ENCODE measurements at places on chromosomes 2 and 18.

GRCh38 chr18:58624011-58624410 lies 4.9 kb downstream of the ALPK2 start:
- DNase-seq = no peak

DNA sequence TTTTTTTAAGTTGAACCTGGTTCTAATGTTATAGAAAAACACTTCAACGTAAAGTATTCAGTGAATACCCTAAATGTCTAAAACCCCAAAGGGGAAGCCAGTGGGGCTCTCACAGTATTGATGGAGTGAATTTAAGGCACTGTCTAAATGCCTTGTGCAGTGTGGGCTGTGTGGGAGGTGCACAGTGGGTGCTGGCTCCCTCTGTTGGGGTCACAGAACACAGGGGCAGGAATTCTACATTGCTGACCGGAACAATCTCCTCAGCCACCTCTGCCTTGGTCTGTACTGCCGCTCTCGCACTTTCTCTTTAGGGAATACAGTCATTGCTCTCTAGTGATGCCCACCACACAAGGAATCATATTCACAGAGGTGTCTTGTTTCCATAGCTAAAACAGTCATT lies 45.4 kb downstream of the SPRED2 start:
- no peak for DNase-seq

DNA sequence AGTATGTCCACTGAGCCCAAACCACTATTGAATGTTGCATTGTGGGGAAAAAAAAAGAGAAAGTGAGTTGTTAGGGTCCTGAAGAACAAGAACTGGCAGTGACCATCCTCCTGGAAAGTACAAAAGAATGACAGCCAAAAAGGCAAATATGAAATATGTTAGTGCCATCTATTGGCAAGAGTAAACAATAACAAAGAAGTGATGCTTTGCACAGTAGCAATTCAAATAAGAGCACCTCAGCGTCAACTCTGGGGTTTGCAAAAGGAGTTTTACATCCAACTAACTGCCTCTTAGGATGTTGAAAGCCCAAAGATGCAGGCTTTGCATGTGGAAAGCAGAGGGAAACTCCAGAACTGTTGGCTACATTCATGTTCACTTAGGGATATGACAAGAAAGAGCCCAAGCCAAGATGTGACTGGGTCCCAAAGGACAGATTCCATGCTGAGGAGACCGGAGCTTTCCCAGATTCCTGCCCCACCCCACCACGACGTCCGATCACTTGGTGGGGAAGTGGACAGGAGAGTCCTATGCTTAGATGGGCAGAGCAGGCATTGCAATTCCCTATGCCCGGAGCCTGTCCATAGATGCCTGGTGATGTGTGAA lies 15.6 kb downstream of the TRABD2A start:
- DNase-seq = no peak

- DNase-seq = no peak
These were observed 691.8 kb downstream of the TSN start for GRCh38 chr2:122447237-122447636.

DNA sequence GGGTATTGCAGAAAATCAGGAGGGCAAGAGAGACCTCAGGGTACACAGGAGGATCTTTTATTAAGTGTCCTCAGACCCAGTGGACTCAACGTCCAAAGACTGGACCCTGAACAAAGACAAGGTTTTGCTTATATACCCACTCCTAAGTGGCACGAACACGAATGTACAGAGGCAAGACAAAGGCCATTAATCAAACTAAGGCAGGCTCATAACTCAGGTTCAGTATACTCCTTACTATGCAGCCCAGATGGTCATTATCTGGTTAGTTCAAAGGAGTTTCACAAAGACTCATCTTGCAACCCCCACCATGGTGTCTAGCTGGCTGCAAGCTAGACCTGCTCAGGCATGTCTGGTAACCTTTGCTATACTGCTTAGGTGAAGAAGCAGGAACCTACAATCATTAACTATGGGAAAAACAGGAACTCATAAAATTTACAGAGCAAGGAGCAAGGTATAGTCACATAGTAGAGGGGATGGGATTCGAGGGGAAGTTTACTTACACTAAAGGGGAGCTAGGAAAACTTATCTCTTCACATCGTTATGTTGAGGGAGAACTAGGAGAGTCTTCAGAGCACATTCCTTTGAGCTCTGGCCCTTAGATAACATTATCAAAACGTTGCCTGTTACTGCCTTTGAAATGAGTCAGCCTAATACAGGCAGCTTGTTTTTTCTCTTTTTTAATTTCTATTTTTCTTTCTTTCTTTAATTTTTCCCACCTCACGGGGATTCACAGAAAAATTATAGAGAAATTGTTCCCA lies 33.9 kb downstream of the SLC4A3 start:
- no peak for DNase-seq

DNA sequence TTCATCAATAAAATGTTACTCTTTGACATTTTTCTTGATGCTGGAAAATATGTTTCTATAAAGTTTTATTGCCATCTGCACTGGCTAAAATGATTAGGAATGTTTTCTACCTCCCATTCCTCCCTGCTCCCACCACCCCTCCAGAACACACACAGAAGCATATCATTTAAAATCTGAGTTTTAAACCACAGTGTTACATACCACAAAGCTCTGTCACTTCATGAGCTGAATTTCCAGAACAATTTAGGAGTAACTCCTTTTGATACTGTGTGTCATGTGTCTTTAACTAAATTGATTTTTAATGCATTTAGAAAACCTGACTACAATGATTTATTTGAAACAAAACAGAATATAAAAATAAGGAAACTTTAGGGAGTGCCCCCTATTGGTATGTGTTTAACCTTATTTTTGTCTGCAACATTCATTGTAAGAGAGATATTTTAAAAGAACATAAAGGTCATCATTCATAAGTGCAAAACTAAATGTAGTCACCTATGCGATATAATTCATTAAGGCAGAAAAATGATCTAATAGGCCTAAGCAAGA lies 52.0 kb downstream of the FEZ2 start:
- no peak for DNase-seq

GRCh38 chr18:77013811-77014521 lies 118.6 kb downstream of the MBP start:
- DNase-seq = peak; percentile 92

GRCh38 chr2:210593166-210593565 lies 36.8 kb downstream of the CPS1 start:
- DNase-seq = no peak

- no peak for DNase-seq
These were observed 36.5 kb upstream of the DLX1 start for GRCh38 chr2:172048508-172049503.

GRCh38 chr2:226487573-226487972 lies 312.0 kb downstream of the IRS1 start:
- DNase-seq = no peak

DNA sequence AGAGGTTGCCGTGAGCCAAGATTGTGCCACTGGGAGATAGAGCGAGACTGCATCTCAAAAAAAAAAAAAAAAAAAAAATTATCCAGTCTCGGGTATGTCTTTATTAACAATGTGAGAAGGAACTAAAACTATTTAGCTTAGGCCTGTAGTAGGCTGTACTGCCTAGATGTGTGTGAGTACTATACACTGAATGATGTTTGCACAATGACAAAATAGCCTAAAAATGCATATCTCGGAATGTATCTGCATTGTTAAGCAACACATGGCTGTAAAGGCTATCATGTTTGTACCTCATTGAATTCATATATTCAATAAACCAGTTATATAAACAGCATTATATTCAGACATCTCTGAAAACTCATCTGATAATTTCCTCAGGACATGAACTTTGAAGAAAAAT lies 191.2 kb upstream of the SESTD1 start:
- DNase-seq = no peak

DNA sequence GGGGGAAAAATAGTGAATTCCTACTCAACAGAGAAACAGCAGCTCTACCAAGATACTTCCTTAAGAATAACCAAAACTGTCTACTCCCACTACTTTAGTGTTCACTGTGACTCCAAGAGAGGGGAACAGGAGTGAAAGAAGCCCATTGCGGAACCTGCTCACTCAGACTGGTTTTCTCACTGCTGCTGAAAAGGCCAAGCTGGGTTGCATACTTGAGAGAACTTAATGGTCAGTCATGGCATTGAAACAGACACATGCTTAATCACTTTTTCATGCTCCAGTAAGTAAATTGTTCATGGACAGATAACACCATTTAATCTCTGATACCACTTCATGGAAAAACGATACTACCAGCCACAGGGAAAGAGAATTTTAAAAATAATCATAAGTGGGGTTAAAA lies 35.7 kb upstream of the SLC8A1 start:
- DNase-seq = no peak

- no peak for DNase-seq
These were observed 10.6 kb upstream of the ATG16L1 start for GRCh38 chr2:233240897-233241296.

DNA sequence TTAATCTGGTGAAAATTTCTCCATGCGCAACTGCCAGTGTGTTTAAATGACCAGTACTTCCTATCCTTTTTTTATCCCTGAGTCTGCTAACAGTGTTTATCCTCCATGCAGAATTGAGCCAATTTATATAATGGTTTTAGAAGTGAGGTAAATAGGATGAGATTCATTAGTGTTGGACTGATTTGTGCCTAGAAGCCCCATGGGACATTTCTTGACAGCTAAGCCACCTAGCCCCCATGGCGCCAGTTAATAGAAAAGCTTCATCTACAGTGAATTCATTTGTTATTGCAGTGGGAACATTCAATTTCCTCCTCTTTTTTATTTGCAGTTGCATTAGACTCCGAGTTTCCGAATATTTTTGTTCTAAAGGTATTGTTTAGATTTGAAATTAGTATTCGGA lies 175.6 kb downstream of the ARL6IP6 start:
- no peak for DNase-seq

DNA sequence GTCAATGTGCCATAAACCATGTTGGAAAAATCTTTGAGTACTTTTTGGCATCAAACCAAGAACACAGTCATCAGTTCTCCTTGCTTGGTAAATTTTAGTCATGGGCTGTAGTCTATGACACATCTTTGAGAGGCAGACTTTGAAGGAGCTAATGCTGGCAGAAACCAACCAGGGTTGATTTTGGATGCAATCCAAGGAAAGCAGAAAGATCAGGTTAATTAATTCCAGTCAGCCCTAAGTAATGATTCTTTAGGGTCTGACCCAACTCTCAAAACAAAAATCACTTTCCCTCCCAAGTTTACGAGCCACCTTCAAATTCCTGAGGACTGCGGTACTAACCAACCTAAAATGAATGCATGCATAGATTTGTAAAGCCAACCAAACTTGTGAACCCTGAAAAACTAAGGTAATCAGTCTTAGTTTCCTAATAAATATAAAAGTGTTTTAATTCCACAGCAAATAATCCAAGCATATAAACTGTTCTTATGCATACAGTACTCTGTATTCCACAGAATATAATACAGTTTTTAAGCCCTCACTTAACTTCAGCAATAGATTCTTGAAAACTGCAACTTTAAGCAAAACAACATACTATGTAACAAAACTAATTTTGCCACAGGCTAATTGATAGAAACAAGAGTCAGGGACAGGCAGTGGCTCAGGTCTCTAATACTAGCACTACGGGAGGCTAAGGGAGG lies 22.0 kb downstream of the AP1S3 start:
- DNase-seq = no peak

GRCh38 chr2:128597121-128597762 lies 278.6 kb upstream of the HS6ST1 start:
- DNase-seq = no peak

- no peak for DNase-seq
These were observed 42.1 kb downstream of the ZC3H6 start for GRCh38 chr2:112317303-112318158.

- DNase-seq = no peak
These were observed 18.6 kb upstream of the IL1RL2 start for GRCh38 chr2:102168026-102168771.

DNA sequence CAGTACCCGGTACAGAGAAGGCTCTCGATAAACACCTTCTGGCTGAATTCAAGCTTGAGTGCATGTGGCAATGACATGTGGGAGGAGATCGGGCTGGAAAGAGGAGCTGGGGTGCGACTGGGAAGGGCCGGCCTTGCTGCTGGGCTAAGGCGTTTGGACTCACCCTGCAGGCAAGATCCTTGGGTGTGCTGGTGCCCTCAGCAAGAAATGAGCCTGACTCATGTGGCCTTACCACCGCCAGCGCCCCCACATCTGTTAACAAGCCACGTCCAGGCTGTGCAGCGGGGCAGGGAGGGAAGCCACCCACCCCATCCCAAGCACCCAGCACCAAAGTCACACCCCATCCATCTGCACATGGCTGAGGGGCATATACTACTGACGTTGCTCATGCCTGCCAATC lies 1.3 kb downstream of the HS1BP3 start:
- no peak for DNase-seq

GRCh38 chr2:3646446-3646845 lies 11.6 kb upstream of the ALLC start:
- DNase-seq = no peak

DNA sequence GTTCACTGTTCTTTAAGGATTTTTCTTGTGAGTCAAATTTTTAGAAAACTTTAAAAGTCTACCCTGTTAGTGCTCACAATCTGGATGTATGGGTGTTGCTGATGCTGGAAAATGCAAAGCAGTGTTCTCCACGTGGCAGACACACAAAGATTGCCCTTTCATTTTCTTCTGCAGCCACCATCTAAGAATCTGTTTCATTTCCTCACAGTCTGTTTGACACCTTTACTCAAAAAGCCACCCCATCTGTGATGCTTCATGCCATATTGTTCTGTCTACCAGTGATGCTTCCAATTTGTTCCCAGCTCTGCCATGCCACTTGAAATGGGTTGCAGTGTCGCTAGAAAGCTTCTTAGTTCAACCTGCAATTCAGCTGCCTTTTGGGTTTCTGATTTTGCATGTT lies 464.2 kb upstream of the UBE2E3 start:
- no peak for DNase-seq

GRCh38 chr2:106521016-106521415 lies 33.9 kb downstream of the CD8B2 start:
- no peak for DNase-seq

- peak; percentile 66 for DNase-seq
These were observed 38.6 kb downstream of the ADNP2 start for GRCh38 chr18:80147418-80148325.

GRCh38 chr2:150847578-150847977 lies 360.1 kb upstream of the RND3 start:
- DNase-seq = no peak

- DNase-seq = no peak
These were observed 139.6 kb upstream of the TRIB2 start for GRCh38 chr2:12577091-12577490.

All from gastrocnemius medialis (tissue), 4 donors.